ENCODE measurements at places on chromosomes 3 and 15.
A peak's percentile ranks its signal among the peaks of the same experiment; 100 is the strongest.

GRCh38 chr3:126208182-126208581, 27.8 kb upstream of the ALDH1L1 start:
- no peak for DNase-seq

GRCh38 chr15:32838820-32839219, 121.0 kb downstream of the GREM1 start:
- no peak for DNase-seq

- peak; percentile 8 for DNase-seq
These were observed 12.8 kb downstream of the LXN start for GRCh38 chr3:158659454-158660237.

GRCh38 chr15:81899730-81900129, 146.1 kb downstream of the MEX3B start:
- no peak for DNase-seq

DNA sequence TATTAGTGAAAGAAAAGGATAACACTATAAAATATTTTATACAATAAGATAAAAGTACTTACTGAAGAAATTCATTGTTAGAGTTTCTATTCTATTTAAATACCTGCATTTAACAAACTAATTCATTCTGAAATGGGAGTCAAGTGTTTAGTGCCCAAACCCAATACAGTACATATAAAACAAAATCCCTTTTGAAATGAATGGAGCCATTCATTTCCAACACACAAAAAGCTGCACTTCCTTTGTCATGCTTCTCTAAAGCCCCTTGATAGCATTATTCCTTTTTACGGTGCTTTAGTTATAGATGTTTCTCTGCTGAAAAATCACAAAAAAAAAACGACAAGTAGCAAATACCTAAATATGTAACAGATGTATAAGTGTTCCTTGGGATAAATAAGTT, 596.3 kb downstream of the ZIC1 start:
- no peak for DNase-seq

DNA sequence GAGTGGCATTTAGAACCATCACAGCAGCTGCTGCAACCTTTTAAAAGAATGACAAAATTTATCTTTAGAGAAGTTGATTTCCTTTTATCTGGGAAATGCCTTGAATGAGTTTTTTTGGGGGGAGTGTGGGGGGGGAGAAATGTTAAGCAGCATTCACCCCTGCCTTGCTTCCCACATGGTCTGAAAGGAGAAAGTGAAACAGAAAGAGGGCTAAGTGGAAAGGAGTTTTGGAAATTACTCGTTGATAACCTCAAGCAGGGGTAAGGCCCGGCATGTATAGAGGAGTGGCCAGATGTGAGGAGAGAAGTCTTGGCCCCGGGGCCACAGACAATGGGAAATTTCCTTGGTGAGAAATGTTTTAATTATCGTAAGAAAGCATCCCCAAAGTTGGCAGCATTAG, 23.5 kb downstream of the B3GALNT1 start:
- DNase-seq: no peak

- no peak for DNase-seq
These were observed 48.3 kb downstream of the EIF4E3 start for GRCh38 chr3:71676931-71677330.

DNA sequence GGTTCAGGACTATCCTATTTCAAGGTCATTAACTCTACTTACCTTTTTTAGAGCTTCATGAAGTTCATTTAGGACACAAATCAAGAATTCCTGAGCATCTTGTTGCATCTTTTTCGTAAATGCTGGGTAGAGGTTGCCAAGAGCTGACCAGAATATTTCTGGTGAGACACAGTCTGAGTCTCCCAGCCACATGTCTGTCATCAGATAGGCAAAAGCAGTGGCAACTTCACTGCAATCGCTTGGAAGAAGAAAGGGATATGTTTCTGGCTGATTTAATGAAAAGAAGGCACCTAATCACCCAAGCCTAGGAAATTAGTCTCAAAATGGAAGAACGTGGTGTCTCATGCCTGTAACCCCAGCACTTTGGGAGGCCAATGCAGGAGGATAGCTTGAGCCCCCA, 2.9 kb downstream of the USP50 start:
- DNase-seq: no peak

DNA sequence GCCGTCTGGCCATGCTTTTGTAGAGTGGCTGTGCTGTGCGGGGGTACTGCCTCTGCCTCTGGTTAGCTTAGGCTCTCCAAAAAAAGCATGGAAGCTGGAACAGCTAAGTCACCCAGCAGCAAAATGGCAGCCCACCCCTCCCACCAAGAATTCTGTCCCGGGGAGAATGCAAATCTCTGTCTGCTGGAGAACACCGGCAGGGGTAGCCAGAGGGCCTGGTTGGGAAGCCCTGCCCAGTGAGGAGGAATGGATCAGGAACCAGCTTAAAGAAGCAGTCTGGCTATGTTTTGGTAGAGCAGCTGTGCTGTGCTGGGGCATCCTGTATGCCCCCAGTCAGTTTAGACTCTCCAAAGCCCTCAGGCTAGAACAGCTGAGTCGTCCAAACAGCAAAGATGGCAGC, 56.2 kb upstream of the PTPRG start:
- no peak for DNase-seq

GRCh38 chr3:72652395-72652794, 195.8 kb downstream of the SHQ1 start:
- no peak for DNase-seq

DNA sequence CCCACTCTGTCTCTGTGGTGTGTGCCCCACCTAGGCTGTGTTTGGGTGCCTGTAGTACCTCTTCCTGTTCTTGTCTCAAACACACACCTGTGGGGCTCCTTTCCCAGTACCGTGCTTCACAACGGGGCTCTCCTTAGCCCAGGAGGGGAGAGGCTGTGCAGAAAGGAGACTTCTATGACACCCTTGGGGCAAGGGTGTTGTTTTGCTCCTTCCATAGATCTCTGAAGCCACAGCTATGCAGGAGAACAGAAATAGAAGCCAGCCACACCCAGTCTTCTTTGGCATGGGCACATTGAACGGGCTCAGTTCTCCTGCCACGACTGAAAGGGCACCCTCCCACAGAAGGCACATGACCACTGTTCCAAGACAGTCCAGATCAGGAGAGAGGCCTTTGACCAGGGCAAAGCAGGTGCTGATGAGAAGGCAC, 74.3 kb downstream of the LIPC start:
- no peak for DNase-seq

DNA sequence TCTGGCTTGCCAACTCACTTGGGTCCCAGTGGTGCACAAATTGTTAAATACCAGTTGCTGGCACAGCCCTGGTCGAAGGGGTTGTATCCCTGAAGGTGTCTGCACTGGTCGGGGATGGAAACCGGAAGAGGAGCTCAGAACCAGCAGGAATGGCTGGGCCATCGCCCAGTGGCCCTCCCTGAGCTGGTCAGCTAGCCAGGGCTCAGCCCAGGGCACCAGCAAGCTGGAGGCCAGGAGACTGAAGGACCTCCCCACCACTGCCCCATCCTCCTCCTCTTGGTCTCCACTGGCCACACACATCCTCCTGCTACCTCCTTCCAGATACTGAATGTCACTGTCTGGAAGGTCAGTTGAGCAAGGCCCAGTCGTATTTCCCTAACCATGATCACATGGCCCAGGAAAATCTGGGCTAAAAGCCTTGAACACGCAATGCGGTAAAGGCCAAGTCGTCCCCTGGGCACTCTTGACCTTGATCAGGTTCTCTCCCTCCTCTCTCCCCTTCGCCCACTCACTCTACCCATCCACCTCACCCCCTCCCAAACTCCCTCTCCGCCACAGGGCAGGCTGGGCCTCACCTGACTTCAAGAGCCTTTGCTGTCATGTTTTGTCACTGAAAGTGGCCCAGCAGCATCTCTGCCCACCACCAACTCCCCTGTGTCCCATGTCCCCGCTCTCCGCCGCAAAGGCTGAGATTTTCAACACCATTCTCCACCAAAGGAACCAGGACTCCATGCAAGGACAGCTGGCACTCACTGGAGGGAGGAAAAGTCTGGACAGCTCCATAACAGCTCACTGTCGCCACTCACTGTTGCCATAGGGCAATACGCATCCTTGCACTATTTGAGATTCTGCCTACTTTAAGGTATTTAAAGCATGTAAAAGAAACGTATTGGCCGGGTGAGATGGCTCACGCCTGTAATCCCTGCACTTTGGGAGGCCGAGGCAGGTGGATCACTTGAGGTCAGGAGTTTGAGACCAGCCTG, 12.1 kb downstream of the ZDHHC19 start:
- no peak for DNase-seq

- DNase-seq: no peak
These were observed 1.4 kb downstream of the VEPH1 start for GRCh38 chr3:157501863-157502262.

DNA sequence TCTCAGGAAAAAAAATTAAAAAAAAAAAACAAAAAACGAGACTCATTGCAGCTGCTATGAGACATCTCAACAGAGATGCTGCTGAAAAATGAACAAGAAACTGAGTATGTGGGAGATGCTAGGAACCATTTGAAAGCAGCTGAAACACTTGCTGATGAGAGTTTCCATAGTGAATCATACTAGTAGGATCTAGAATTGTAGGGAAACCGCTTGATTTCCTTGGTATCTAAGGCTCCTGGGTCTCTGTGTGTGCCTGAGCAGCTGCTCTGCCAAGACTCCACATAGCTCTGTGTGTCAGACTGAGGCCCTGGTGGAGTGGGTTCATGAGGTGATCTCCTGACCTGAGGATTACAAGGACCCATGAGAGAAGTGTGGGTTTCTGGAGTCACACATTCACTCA, 313.4 kb upstream of the NECTIN3 start:
- no peak for DNase-seq

DNA sequence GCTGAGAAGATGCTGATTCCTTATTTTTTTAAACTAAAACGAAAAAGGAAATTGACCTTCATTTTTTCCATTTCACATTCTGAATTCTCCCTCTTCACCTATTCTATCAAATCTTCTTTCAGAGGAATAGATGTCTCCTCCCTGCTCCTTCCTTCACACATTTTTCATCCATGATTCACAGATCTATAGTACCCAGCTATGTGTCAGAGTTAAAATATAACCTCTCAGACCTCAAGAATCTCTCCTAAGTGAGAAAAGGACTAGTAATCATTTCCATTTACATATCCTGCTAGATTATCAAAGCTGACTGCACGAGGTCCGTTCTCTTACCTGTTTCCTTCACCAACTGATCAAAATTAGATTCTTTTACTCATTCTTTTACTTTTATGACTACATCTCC, 1297.6 kb upstream of the ALCAM start:
- DNase-seq: no peak

DNA sequence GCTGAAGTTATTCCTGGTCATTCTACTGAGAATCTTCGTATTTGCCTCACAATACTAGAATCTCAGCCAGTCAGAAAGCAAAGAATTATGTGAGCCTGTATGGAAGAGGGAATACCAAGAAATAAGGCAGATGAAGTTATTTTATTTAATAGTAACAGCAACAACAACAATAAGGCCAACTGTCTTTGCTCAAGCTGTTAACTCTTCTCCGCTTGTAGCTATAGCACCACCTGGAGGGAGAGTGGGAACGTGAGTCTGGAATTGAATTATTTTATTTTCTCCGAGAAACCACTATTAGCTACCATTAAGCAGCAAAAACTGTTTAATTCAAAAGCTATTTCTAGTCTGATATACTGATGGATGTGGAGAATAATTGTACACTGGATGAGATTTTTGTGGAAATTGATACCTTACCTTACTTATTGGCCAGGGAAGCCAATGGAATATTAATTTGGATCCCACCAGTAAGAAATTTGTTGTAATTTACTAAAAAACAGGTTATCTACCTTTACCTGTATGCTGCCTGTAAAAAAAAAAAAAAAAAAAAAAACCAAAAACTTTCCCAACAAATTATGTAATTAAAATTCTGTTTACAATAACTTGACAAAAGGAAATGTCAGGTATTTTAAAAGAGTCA, 50.1 kb downstream of the CALML4 start:
- DNase-seq: no peak

DNA sequence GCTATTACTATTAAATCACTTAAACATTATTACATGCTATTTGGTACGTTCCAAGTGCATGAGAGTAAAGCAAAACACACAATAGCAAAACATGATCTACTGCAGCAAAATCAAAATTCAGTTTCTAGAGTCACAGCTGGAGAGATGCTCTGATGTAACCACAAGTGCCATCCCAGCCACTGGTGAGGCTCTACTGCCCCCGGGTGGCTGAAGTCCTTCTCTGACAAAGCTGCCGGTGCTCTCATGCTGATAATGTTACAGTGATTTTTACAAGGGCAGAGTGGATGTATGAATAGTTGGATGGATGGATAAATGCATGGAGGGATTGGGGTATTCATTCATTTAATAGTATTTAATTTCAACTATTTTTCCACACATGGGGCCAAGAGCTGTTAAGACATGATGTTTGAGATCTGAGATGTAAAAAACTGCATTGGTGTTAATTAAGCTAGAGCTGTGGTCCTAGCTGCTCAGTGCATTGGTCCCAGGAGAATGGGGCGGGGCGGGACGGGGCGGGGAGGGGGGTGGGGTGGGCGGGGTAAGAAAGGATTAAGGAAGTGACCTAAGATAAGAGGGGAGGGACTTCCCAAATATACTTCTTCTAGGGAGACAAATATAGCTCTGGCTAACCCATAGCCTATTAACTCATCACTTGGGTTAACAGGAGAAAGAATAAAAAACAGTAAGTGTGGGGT, 5.3 kb upstream of the SPESP1 start:
- DNase-seq: peak; percentile 41

DNA sequence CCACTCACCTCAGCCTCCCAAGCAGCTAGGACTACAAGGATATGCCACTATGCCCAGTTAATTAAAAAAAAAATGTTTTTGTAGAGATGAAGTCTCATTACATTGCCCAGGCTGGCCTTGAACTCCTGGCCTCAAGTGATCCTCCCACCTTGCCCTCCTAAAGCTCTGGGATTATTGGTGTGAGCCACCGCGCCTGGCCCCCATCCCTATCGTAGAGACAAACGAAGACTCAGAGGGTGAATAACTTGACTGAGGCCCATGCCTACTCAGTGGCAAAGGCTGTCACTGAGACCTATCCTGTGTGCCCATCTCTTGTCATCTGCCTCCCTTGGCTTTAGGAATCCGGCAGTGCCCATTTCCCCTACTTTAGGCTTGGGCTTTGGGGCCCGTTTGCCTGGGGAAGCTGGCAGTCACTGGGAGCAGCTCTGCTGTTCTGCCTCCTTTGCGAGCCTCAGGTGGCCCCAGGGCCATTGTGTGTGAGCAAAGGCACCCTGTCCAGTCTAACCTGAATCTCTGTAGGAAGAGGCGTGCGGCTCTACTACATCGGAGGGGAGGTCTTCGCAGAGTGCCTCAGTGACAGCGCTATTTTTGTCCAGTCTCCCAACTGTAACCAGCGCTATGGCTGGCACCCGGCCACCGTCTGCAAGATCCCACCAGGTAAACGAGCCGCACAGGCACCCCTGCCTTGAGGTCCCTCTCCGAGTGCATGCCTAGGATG, 70.1 kb downstream of the AAGAB start:
- no peak for DNase-seq

DNA sequence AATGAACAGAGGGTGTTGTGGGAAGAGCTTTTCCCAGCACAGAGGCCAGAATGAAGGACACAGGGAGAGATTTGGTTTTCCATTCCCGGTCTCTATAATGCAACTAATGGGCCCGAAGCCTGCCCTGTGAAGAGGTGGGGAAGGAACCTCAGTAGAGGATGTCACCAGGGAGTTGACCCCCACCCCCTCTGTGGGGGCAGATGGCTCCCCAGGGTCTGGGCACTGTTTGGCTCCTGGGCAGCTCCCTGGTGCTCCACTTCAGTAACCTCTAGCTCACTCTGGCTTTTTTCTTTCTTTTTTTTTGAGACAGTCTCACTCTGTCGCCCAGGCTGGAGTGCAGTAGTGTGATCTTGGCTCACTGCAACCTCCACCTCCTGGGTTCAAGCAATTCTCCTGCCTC, 109.1 kb upstream of the DLG1 start:
- DNase-seq: no peak

- no peak for DNase-seq
These were observed 634.9 kb upstream of the CFAP20DC start for GRCh38 chr3:59684766-59685165.

GRCh38 chr3:112640930-112641801, at the start of gene CCDC80:
CCDC80 (minus strand) TSS chr3:112641143; CDS start chr3:112639905, 1,238 bp downstream.
- no peak for DNase-seq
